Fibroblast of skin of back (primary cell): ENCODE measurements at places on chromosomes 13 and 19.

- DNase-seq: no peak
Observed at GRCh38 chr13:113489171-113489548, 1.4 kb downstream of the DCUN1D2 start.

DNA sequence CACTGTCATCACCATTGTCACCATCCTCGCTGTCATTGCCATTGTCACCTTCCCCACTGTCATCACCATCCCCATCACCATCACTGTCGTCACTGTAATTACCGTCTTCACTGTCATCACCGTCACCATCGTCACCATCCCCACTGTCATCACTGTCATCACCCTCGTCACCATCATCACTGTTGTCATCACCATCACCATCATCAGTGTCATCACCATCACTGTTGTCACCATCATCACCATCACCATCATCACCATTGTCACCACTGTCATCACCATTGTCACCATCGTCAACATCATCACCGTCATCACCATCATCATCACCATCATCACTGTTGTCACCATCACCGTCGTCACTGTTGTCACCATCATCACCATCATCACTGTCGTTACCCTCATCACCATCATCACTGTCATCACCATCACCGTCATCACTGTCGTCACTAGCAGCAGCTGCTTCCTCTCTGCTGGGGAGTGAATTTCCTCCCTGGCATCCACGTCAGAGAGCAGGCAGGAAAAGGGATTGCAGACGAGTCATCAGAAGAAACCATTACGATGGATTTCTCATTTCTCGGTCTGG, 27.3 kb downstream of the TMEM255B start:
- peak; percentile 28 for DNase-seq

DNA sequence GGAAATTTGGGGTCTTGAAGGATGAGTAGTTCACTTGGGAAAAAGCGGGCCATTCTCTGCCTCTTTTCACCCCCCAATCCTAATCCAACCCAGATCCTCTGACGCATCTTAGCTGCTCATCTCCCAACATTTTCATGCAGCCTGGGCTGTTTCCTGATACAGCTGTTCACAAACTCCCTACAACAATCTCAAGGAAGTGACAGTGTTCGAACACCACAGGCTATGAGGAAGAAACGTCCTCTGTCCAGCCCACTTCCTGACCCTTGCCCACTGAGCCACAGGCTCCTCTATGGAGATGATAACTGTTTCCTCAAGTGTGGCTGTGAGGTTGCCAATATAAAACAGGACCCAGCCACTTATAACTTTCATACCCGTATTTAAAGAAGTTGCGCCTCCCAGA, 16.2 kb downstream of the LMTK3 start:
- no peak for DNase-seq

- peak; percentile 3 for DNase-seq
Observed at GRCh38 chr13:45092663-45093062, 27.6 kb upstream of the GTF2F2 start.

GRCh38 chr19:12800923-12801465, 606 bp downstream of the PRDX2 start:
- no peak for DNase-seq

DNA sequence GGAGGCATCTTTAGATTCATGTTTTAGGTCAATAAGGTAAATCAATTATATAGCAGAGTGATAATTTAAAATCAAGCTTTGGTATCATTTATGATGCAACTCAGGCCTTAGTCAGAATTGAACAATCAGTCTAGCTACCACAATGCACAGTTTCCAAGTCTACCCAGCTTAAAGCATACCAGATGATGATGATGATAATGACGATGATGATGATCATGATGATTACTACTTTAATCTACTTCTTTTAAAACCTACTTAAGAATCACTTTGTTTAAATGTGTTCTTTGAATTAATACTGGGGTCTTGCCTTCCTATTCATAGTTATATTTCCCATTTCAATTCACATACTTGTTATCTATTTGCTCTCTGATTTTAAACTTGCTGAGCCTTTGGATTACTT, 1872.7 kb downstream of the OLFM4 start:
- no peak for DNase-seq

DNA sequence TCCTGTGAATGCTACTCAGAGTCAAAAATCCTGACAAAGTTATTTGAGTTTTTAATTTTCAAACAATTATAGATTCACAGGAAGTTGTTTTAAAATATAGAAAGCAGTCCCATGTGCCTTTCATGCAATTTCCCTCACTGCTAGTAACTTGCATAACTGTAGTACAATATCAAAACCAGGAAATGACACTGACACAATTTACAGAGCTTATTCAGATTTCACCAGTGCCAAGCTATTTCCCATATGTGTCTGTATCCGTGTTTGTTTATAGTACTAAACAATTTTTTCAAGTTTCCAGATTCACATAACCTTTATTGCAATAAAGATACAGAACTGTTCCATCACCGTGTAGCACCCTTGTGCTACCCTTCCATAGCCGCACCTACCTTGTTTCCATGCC, 934.6 kb downstream of the PCDH17 start:
- no peak for DNase-seq

- DNase-seq: no peak
Observed at GRCh38 chr19:33437821-33438671, 64.5 kb downstream of the CEBPG start.

GRCh38 chr19:31054430-31054829, 294.8 kb downstream of the TSHZ3 start:
- peak; percentile 64 for DNase-seq

DNA sequence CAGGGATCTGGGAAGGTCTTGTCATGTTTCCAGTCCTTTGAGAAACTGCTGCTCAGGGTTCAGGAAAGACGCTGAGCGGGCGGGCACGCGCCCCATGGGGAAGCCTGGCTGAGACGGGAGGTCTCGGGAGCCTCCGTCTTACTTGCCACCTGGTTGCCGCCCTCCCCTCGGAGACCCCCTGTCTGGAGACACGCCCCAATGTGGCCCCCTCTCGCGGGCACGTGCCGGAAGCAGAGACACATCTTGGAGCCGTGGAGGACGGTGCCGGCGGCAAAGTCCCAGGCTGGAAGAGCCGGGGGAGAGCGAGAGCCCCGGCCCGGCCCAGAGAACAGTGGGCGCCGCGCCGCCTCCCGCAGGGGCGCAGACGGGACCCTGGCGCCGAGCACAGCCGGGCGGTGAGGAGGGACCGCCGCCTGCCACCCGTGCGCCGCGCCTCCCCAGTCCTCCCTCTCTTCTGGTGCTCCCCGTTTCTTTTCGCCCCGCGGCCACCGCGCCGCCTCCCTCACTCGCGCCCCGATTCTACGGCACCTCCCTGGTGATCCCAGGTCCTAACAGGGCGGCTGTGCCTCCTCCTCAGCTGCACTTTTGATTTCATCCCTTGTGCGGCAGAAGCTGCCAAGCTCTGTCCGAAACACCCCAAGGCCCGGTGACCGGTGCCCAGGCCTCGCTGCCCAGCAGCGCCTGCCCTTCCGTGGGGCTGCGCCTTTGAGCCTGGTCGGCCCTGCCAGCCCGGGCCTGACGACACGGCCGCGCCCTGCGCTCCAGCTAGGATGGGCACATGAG, 15.5 kb downstream of the GJB2 start:
- DNase-seq: no peak

- DNase-seq: no peak
Observed at GRCh38 chr13:35888457-35888883, 242.7 kb downstream of the DCLK1 start.

DNA sequence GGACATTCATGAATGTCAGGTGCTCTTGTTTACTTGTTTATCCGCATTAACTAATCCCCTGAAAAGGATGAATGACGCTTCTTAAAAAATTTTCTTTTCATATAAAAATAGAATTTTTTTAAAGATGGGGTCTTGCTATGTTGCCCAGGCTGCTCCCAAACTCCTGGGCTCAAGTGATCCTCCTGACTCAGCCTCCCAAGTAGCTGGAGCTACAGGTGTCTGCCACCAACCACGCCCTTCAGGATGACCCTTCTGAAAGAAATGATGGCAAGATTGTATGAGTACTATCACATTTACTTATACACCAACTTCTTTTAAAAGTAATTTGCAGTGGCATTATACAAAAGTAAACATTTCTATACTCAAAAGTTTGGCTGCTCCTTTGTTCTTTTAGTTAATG, 6.2 kb upstream of the EBPL start:
- DNase-seq: no peak

- peak; percentile 83 for DNase-seq
Observed at GRCh38 chr19:49590971-49591730, at the start of gene PRR12. TSS of gene PRR12 (plus strand) at chr19:49591182. CDS start at chr19:49591655, 473 bp downstream.

DNA sequence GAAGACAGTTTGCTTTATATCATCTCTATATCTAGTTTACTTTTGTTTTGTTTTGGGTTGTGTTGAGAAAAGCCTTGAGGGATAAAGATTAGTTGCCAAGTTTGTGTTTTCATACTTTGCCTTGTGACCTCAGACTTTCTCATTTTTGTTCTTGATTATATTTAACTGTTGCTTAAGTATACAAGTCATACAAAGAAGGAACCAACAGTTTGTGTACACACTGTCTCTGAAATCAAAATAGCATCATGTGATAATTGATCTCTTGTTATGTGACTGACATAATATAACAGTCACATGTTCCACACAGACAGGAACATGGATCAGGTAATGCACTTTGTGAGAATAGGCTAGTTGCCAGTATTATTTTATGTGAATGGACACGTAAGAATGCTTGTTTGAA, 70.8 kb downstream of the SHISA2 start:
- no peak for DNase-seq

DNA sequence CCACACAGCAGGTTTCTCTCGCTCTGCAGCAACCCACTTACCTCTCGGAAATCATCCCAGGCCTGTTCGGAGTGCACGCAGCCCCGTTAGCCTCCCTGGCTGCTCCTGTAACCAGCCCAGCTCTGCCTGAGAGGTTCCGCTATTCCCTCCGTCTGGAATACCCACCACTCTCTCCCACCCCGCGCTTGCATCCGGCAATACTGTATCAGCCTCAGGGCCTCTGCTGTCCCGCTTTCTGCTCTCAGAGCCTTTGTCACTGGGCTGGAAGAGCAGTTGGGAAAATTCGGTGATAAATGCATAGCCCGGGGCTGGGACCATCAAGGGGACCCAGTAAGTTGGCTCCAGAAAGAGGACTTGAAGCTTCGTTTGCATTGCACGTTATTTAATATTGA, 759 bp upstream of the TLE6 start:
- DNase-seq: no peak

- no peak for DNase-seq
Observed at GRCh38 chr13:98225036-98225940, 48.2 kb upstream of the RNF113B start.

DNA sequence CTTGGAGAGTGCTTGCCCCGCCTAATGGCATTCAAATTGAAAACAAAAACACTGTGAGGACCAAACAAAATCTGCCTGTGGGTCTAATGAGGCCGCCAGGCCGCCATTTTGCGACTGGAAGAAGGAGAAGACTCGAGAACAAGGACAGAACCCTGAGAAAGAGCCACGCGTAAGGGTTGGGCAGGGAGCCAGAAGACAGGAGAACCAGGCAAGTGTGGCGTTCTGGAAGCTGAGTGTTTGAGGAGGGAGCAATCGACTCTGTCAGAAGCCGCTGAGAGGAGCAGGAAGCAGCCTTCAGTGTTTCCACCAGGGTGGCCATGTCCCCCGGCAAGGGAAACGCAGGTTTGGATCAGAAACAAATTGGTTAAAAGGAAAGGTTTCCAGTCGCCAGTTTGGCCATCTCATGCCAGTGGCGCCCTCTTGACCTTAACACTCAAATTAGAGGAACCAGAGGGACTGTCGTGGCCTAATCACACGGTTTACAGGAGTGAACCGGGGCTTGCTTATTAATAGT, 10.2 kb upstream of the PTOV1 start:
- DNase-seq: no peak
